ENCODE measurements at places on chromosomes 7 and 10.

DNA sequence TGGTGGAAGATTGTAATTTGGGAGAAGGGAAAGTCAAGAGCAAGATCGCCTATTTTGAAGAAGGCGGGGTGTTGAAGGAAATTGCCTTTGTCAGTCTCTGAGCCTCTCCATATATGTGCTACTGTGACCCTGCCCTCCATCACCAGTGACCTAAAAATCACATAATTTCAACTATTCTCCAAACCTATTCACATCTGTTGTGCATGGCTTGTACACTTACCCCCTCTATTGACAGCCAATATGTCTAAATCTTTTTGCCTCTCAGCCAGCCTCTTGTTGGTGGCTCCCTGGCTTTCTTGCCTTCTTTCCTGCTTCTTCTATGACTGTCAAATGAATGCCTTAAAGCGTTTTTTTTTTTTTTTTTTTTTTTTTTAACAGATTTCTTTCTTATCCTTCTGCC is 295.6 kb downstream of the AUTS2 start:
- no peak for DNase-seq

- DNase-seq, result no peak
Observed at GRCh38 chr7:39666562-39666961, 43.2 kb downstream of the RALA start.

DNA sequence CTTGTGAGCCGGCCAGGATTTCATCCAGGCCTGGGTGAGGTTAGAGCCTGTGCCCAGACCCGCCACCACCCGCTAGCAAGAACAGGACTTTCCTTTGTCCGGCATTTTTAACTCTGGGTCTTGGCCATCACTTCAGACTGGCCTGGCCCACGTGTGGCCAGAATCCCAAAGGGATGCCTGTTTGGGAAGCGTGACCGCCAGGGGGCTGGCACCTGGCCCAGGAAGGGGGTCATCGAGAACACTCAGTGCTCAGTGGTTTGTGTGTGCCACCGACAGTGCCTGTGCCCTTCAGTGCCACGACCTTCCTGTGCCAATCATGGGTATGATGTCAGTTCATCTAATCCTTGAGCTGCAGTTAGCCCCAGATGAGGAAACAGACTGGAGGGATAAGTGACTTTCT is 85.0 kb downstream of the ZMIZ1 start:
- DNase-seq, result no peak

DNA sequence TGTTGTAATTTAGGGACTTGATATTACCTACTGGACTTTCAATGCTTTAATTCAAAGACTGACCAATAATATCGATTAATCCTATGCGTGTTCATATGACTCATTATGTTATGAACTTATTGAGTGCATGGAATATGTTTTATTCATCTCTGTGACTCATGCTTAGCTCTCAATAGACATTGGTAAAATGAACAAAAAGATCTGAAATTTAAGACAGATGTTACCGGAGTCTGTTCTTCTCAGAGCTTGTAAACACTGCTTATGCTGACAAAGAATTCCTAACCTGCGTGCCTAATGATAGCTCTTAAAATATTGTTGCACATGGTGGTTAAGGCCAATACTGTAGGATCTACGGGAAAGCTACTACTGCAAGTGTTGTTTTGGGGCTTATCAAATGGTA is 131.5 kb upstream of the ACBD5 start:
- DNase-seq, result peak; percentile 28

GRCh38 chr7:134690614-134691504 is 44.2 kb downstream of the BPGM start:
- no peak for DNase-seq

GRCh38 chr10:6349846-6350535 is 147.3 kb downstream of the PFKFB3 start:
- no peak for DNase-seq

DNA sequence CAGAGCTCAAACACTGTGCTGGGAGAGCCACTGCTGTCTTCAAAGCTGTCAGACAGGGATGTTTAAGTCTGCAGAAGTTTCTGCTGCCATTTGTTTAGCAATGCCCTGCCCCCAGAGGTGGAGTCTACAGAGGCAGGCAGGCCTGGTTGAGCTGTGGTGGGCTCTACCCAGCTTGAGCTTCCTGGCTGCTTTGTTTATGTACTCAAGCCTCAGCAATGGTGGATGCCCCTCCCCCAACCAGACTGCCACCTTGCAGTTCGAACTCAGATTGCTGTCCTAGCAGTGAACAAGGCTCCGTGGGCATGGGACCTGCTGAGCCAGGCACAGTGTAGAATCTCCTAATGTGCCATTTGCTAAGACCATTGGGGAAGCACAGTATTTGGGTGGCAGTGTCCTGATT is 4.6 kb upstream of the CYP2C19 start:
- no peak for DNase-seq

DNA sequence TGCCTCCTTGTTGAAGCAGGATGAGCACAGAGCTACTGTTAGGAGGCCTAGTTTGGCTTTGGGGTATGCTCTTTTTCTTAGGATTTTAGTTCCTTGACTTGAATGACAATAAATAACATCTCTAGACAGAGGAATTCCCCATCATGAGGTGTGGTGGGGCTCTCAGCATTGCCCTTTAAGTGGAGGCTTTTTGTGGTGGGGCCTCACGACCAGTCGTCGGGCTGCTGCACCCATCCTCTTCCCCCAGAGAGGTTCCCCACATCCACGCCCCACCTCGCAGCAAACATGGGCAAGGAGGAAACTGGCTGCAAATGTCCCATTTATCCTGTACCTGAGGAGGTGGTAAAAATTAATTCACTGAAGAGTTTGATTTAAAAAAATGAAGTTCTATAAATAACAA is 36.1 kb upstream of the TARP start:
- DNase-seq, result no peak

All from ELR (cell line).